ENCODE measurements at places on chromosomes 1 and 21.

- no peak for DNase-seq
These were observed 15.0 kb upstream of the PTPN14 start for GRCh38 chr1:214566158-214567104.

GRCh38 chr1:92066321-92066720 lies 8.9 kb downstream of the SETSIP start:
- no peak for DNase-seq

GRCh38 chr1:29458737-29459619 lies 222.7 kb downstream of the PTPRU start:
- no peak for DNase-seq

DNA sequence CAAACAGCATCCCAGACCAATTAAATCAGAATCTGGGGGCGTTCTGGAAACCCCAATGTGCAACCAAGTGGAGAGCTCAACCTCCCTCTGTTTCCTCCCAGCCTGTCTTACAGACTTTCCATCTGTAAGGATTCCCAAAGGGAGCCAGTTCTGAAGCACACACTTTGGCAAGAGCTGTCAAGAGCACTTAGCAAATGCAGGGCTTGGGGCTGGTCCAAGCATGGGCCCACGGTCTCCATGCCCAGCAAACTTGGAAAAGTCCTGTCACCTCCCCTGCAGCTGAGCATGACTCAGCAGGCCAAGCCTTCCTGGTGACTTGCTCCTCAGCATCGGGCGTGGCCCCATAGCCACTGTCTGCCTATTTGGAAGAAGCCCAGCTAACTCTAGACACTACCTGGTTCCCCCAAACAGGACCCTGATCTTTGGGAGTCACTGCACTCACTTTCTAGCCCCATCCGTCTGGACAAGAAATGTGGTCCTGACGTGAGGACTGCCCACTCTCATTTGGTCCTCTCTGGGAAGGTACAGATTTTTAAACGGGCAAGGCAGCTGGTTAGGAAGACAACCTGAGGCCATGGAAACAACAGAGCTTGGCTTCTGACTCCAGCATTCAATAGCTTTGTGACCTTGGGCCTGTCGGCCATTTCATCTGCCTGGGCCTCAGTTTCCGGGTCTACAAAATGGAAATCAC lies 16.9 kb downstream of the SLC2A1 start:
- DNase-seq: no peak

GRCh38 chr1:246281639-246282038 lies 225.4 kb downstream of the SMYD3 start:
- no peak for DNase-seq

DNA sequence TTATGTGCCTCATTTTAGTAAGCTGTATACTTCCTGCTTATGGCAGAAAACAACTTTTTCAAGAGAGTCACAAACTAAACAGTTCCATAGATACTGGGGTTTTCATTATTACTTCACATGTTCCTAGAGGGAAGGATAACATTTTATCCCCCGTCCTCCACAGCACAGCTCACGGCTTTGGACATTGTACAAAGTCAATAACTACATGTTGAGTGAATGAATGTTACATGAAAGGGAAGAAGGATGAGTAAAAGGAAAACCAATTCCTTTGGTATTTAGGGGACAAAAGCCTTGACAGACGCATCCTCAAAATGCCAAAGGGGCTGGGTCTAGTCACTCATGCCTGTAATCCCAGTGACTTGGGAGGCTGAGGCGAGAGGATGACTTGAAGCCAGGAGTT lies 14.8 kb downstream of the PI4KB start:
- DNase-seq: no peak

DNA sequence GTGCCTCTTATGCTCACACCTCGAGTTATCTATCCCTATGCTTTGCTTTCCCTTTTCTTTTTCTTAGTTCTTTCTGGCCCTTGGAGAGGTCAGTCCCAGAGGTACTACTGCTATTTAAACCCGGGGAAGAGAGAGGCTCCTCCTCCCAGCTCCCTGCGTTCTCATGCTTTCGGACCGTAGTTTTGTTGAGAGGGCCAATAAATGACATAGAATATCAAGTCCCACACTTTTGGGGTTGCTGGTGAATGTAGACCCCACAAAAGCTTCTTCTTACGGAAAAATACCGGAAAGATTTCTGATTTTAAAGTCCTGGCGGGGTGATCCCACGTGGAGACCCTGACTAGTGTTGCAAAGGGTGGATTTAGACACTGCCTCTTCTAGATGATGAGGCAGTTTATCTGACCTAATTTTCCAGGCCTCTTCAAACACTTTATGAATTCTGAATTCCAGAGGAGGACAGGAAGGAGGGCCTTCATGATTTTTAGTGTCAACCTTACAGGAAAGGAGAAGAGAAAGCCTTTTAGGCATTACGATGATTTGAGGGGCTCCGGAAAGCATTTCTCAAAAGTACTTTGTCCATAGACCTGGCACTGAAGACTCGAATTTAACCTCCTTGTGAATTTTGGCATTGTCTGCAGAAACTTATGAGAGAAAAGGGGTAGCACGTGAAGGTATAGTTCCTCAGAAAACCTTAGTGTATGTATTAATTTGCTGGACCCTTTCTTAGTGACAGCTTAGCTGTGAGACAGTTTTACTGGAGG lies 694 bp downstream of the TMEM167B start:
- no peak for DNase-seq

GRCh38 chr1:183043872-183044854 lies 20.9 kb downstream of the LAMC1 start:
- DNase-seq: no peak

DNA sequence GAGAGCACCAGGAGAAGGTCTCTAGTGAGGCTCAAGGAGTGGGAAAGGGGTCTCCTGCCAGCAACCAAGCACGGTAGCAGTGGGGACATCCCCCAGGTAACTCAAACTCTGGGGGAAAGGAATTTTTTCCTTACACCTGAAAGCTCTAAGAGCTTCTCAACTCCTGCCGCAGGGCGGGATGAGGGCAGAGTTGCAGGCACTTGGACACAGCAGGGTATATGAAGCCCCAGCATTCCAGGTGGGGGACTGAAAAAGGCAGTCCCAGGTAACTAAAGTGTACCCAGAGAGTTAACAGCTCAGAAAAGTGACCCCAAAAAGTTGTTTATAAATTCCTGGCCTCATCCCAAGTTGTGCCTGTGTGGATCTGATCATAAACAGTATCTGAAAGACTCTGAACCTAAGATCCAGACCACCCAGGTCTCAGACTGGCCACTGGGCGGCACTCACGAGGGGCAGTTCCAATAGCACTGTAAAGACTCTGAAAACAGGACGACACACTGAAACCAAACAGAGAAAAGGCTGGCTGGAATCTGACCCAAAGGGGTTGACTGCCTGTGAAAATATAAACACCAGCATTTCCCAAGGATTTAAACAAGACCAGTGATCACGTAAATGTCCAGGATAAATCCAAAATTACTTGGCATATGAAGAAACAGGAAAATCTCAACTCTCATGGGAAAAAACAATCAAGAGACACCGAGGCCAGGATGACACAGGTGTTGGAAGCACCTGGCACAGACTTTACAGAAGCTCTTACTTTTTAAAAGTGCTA lies 47.5 kb downstream of the HSF2BP start:
- no peak for DNase-seq

DNA sequence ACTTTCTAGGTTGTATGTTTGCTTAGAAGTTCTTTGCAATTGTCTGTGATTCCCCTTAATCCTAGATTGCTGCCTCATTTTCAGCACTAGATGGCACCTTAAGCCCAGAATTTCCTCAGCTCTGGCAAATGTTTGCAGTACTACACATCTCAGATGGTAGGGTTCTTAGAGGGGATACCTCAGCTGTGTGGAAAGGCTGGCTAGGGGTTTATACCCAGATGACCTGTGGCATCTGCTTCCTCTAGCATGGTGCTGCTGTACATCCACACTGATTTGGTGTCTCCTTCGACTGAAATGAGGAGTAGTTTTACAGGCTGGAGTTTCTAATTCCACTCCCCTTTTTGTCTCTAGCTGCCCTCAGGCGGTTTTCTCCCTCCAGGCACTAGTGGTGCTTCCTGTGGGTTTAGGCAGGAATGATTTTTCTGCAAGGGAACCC lies 23.5 kb downstream of the ASB17 start:
- no peak for DNase-seq

GRCh38 chr1:221709854-221710253 lies 32.0 kb downstream of the DUSP10 start:
- no peak for DNase-seq

DNA sequence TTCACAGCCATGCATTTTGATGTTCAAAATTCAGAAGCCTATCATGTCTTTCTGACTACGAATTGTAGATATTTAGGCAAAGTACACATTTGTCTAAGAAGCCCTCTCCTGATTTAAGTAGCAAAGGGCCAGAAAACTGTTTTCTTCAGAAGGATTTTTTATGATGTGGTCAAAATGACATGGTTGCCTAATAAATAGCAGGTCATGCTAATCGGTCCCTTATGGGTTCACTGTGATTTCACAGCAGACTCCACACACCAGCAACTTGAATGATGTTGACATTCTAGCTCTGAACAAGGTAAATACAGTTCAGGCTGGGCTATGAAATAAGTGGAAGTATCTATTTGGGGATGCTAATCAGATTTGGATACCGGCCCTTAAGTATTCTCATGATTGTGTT lies 178.7 kb upstream of the DPYD start:
- DNase-seq: no peak

GRCh38 chr1:64487061-64487460 lies 17.1 kb downstream of the CACHD1 start:
- DNase-seq: no peak

All from stimulated activated CD4-positive, alpha-beta T cell treated with anti-CD3 and anti-CD28 coated beads, Interleukin-1b, Interleukin-23, amount 100 ng/mL, for 1 hour (primary cell).